Activated CD4-positive, alpha-beta memory T cell treated with anti-CD3 and anti-CD28 coated beads for 36 hours (primary cell): ENCODE measurements at places on chromosomes 6 and 20. TPM values are rescaled to one million over a fixed set of nuclear protein-coding genes. Genes with fewer than 3 reads are reported as not detected.

BMP6 gene
- 0.46 TPM for total RNA-seq

F13A1 gene
- total RNA-seq, result not detected

GRCh38 chr6:7433121-7433617 lies 43.6 kb downstream of the RIOK1 start:
- DNase-seq, result no peak

GRCh38 chr6:129865013-129865412 lies 3.9 kb upstream of the TMEM244 start:
- no peak for DNase-seq

GRCh38 chr20:32702706-32703425 lies 29.1 kb upstream of the C20orf203 start:
- no peak for DNase-seq

GRCh38 chr6:138659998-138660397 lies 113.6 kb upstream of the CCDC28A start:
- DNase-seq, result no peak

DNA sequence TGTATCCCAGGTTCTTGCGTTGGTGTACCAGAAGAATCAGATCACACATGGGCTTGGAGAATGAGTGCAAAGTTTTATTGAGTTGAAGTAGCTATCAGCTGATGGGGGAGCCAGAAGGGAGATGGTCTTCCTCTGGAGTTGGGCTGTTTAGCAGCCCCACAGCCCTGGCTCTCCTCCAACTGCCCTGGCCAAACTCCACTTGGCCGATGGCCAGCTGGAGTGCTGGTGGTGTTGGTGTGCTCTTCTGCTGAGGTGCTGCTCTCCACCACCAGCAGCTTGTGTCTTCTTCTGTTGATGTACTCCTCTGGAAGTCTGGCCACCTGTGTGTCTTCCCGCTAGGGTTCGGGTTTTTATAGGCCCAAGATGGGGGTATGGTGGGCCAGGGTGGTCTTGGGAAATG lies 172.8 kb downstream of the TINAG start:
- no peak for DNase-seq
